ENCODE measurements at places on chromosomes 12 and 14.

DNA sequence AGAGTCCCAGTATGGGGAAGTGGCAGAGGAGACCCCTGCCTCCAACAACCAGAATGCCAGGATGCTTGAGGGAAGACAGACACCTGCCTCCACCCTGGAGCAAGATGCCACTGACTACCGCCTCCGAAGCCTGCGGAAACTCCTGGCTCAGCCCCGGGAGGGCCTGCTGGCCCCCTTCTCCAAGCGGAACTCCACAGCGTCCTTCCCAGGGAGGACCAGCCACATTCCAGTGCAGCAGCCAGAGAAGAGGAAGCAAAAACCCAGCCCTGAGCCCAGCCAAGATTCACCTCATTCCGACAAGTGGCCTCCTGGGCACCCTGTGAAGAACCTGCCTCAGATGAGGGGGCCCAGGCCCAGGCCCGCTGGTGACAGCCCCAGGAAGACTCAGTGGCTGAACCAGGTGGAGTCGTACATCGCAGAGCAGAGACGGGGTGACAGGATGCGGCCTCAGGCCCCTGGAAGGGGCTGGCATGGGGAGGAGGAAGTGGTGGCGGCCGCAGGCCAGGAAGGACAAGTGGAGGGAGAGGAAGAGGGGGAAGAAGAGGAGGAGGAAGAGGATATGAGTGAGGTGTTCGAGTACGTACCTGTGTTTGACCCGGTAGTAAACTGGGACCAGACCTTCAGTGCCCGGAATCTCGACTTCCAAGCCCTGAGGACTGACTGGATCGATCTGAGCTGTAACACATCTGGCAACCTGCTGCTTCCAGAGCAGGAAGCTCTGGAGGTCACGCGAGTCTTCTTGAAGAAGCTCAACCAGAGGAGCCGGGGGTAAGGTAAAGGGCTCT is 93.7 kb downstream of the B4GALNT3 start:
- no peak for DNase-seq

GRCh38 chr12:44876544-44877410 is 662 bp upstream of the NELL2 start:
- no peak for DNase-seq

GRCh38 chr12:13727707-13728195 is 253.7 kb downstream of the GRIN2B start:
- DNase-seq: no peak

GRCh38 chr12:98856897-98857540 is 211.9 kb downstream of the APAF1 start:
- no peak for DNase-seq

DNA sequence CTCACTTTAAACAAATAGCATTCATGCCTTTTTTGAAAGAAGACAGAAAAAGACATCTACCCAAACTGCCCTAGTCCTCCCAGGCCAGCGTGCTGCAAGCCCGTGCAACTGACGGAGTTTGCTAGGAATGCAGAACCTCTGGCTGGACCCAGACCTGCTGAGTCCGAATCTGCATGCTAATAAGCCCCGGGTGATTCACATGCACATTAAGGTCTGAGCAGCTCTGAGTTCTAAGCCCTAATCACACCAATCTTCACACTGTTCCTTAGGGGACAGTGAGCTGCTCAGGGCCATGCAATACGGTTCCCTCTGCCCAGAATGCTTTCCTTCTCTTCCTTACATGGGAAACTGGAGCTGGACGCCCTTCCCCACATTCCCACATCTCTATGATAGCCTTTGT is 25.2 kb downstream of the HAL start:
- no peak for DNase-seq

- DNase-seq: no peak
Observed at GRCh38 chr14:42719391-42719790, 1112.7 kb downstream of the LRFN5 start.

- DNase-seq: no peak
Observed at GRCh38 chr14:68714991-68715924, 77.6 kb downstream of the ZFP36L1 start.

DNA sequence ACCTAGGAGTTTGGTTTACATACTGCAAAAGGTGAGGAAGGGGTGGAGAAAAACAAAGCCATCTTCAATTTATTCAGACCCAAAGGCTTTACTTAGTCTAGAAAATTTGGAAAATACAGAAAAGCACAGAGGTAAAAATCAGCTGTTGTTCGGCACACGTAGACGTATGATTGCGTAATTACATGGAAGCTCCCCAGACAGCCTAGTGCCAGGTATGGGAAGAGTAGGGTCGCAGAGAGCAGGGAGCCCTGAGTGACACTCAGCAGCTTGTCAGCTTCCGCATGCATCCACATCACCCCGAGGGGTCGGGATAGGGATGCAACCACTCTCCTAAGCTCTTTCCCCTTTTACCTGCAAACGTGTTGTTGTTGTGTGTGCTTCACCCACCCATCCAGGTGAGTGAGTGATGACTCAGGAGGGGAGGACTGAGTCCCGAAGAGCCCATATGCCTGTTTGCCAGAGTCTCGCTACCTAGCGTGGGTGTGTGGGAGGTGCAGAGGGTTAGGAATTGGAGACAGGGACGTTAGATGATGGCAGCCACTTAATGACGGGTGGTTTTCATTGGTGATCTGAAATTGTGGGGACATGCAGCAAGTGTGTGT is 20.1 kb downstream of the PIWIL1 start:
- DNase-seq: no peak

DNA sequence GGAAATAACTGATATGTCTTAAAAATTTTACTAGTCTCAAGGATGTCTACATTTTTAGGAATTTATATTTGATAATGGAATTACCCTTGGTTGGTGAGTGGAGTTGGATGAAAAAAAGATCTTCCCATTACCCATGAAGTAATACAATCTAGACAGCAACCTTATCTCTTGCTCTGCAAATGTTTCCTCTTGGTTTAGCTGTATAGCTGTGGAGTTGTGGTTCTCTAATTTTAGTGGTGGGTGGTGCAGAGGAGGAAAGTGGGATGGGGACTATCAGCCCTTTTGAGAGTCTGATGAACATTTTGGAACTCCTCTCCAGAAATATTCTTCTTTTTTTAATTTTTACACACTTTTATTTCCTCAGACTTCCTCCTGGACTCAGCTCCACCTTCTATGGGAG is 17.1 kb downstream of the SPX start:
- no peak for DNase-seq

Measured in stimulated activated CD8-positive, alpha-beta memory T cell treated with anti-CD3 and anti-CD28 coated beads, Interleukin-4, amount 100 ng/mL, for 4 hours (primary cell).